Activated T-cell treated with anti-CD3 and anti-CD28 coated beads for 4 hours (primary cell): ENCODE measurements at places on chromosomes 5 and 9.

DNA sequence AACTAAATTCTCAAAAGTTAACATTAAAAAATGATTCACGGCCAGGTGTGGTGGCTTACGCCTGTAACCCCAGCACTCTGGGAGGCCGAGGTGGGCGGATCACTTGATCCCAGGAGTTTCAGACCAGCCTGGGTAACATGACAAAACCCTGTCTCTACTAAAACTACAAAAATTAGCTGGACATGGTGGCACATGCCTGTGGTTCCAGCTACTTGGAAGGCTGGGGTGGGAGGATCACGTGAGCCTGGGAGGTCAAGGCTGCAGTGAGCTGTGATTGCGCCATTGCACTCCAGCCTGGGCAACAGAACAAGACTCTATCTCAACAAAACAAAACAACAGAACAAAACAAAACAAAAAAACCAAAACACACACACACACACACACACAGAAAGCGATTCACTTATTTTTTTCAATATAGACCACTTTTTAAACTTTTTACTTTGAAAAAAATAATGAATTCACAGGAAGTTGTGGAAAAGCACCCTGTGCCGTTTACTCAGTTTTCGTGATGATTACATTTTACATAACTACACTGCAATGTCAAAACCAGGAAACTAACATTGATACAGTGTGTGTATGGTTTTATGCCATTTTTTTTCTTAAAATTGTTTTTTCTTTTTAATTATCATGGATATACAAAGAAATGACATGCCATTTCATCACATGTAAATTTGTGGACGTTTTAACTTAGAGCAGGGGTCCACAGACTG, 73.7 kb downstream of the TENT4A start:
- no peak for DNase-seq

DNA sequence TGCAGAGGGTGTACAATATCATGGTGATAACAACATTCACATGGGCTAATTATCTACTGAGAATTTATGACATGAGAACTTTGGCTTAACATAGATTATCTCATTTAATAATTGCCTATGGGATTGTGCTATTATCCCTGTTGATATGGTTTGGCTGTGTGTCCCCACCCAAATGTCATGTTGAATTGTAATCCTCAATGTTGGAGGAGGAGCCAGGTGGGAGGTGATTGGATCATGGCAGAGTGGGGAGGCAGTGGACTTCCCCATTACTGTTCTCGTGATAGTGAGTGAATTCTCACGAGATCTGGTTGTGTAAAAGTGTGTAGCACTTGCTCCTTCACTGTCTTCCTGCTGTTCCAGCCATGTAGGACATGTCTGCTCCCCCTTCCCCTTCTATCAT, 186.4 kb downstream of the TRIM32 start:
- DNase-seq, result no peak

- no peak for DNase-seq
These were observed 517.3 kb upstream of the RORB start for GRCh38 chr9:73979894-73980264.

DNA sequence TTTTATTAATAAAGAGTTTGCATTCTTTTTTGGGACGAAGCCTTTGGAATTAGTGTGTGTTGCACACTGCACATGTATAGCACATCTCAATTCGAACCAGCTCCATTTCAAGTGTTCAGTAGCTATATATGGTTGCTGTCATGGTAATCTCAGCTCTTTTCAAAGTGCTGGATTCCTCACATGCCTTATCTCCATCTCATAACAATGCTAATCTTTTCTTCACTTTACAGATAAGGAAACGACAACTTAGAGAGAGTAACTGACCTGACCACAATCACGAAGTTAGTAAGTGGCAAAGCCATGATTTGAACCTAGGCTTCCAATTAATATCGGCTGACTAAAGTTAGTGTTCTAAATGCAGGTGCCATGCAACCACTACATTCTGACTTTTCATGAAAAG, 204.8 kb upstream of the RASEF start:
- DNase-seq, result no peak

- DNase-seq, result no peak
These were observed 25.2 kb downstream of the NDUFS6 start for GRCh38 chr5:1826235-1826980.

DNA sequence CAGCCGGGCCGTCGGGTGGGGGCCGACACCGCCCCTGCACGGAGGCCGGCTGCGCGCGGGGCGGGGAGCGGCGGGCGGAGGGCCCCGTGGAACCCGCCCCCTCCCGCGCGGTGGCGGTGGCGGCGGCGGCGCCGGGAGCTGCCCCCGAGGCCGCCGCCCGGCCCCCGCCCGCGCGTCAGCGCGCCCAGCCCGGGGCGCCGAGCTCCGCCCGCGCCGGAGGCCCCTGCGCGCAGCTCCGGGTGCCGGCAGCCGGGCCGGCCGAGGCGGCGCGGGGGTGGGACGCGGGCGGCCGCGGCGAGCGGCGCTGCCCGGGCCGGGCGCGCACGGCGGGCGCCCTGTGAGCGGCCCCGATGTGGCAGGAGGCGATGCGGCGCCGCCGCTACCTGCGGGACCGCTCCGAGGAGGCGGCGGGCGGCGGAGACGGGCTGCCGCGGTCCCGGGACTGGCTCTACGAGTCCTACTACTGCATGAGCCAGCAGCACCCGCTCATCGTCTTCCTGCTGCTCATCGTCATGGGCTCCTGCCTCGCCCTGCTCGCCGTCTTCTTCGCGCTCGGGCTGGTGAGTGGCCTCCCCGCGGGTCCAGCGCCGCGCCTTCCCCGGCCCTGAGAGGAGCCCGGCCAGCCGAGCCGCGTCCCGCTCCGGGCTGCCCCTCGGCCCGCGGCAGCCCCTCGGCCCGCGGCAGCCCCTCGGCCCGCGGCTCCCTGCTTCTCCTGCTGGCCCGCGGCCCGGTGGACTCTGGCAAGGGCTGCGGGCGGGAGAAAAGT, at the start of gene ADCY2:
ADCY2 (plus strand) TSS at position 192 of the 766 bp plus-strand sequence; CDS start at position 351, 159 bp downstream.
- no peak for DNase-seq

- no peak for DNase-seq
These were observed 126.6 kb downstream of the BARX1 start for GRCh38 chr9:93828331-93829097.

- DNase-seq, result no peak
These were observed 1.5 kb downstream of the PLPPR1 start for GRCh38 chr9:101030086-101030391.

GRCh38 chr9:117104716-117105495, 310.0 kb downstream of the ASTN2 start:
- no peak for DNase-seq

DNA sequence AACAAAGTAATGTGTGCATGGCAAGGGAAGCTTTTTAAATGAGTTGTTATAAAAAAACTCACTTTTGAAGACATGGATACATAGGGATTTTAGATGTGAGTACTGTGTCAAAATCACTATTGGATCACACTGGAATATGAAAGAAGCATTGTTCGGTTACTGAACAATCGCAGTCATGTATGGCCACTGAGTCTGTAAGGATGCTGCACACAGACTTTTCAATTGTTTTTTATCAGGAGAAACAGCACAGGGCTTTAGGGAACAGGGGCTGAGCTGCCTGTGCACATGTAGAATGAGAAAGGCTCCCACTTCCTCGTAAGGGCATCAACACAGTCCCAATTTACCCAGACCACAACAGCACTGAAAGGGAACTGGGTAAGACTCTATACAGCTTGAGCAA, 1333.9 kb upstream of the DMAC1 start:
- no peak for DNase-seq

- DNase-seq, result no peak
These were observed 23.1 kb upstream of the RNF38 start for GRCh38 chr9:36423206-36423605.

DNA sequence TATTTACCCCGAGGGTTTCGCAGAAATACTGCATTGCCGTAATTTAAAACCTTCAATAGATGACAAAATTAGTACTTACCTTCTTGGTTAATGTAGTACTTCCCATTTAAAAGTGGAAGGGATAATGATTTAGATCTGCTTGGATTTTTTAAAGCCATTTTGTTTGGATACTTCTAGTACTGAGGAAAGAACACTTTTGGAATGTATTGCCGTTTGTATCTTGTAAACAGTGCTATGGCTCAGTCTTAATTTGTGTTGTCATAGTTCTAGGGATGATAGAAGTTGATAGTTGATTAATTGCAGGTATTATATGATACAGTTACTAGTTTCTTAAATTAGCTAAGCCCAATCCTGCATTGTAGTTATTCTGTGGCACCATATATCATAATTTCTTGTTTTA, 33.1 kb downstream of the TNPO1 start:
- no peak for DNase-seq

GRCh38 chr5:44665101-44665701, 143.5 kb upstream of the MRPS30 start:
- DNase-seq, result no peak

GRCh38 chr5:10401498-10401897, 40.2 kb upstream of the ROPN1L start:
- DNase-seq, result no peak

GRCh38 chr9:14344053-14344524, 30.1 kb upstream of the NFIB start:
- DNase-seq, result no peak

- no peak for DNase-seq
These were observed 14.1 kb downstream of the CAPSL start for GRCh38 chr5:35924122-35924949.

DNA sequence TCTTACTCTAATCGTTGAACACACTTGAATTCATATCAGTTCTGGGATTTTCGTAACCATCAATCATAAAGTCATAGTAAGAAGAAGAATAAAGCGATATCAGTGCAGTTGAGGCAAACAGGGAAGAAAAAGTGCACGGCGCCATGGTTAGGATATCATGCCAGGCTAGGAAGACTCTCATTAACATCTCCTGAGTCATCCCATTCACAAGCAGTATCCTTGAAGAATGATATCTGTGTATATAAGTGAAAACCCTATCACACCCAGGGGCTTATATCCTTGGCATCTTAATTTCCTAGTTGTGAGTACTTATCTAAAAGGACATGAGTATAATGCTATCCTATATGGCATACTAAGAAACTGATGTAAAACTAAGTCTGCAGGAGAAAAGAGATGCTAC, 38.6 kb downstream of the NFIB start:
- no peak for DNase-seq

DNA sequence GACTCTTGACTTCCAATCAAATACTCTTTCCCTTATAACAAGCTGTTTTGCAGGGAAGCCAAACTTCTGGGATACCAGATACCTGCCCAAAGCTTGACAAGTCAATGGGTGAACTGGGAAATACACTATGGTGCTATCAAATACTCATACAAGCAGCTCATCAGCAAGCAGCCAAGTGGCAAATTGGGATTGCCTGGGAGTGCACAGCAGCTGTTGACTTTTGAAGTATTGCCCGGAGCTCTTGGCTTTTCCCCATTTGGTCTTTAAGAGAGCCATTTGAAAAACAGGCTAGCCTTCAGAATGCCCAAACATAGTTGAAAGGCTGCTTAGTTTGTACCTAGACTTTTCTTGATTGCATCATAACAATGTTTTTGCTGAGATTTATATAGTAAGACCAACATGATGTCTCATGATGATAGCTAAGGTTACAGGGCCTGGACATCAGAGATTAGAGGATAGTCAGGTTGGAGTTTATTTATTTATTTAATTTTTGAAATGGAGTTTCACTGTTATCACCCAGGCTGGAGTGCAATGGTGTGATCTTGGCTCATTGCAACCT, 210.1 kb upstream of the ZNF608 start:
- DNase-seq, result no peak

DNA sequence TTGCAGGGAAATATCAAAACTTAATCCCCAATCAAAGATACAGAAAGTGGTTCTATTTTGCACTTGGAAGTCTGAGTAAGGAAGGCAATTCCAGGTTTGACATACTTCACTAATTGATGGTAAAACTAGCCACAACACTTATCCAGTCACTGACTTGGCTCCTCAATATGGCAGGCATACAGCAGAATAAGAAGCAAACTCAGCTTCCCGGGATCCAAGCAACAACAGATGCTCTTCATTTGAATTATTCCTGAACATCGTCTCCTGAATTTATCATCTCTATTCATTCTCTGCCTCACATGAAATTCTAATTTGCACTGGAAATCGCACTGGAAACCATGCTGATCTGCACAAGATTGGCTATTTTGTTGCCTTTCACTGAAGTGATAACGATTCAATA, 629.6 kb downstream of the PRELID2 start:
- no peak for DNase-seq

- no peak for DNase-seq
These were observed 595.4 kb upstream of the RIOK2 start for GRCh38 chr5:97778451-97778850.

DNA sequence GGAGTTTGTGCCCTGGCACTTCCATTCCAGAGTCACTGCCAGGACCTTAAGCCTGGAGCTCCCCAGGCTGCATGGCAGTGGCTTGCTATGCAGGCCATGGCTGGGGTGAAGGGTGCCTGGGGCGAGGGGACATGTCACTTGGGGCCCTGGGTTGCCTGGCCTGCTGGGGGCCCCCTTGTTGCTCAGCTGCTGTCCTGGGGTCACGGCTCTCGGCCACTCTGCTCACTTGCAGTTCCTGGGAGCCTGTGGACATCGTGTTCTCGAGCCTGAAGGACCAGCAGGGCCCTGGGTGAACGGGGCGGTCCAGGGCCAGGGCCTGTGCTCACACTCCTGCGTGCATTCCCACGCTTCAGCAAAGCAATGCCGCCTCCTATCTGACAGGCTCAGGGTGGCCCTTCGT, 14.5 kb upstream of the SLC2A6 start:
- no peak for DNase-seq

- DNase-seq, result no peak
These were observed 16.0 kb upstream of the ZBTB43 start for GRCh38 chr9:126788634-126789349.

GRCh38 chr5:98786191-98786853, 12.9 kb downstream of the RGMB start:
- no peak for DNase-seq

GRCh38 chr9:8940650-8941049, 1141.1 kb upstream of the DMAC1 start:
- no peak for DNase-seq

- no peak for DNase-seq
These were observed 45.3 kb downstream of the ICE1 start for GRCh38 chr5:5467737-5468136.

- no peak for DNase-seq
These were observed 22.5 kb downstream of the TPPP start for GRCh38 chr5:670396-671270.

DNA sequence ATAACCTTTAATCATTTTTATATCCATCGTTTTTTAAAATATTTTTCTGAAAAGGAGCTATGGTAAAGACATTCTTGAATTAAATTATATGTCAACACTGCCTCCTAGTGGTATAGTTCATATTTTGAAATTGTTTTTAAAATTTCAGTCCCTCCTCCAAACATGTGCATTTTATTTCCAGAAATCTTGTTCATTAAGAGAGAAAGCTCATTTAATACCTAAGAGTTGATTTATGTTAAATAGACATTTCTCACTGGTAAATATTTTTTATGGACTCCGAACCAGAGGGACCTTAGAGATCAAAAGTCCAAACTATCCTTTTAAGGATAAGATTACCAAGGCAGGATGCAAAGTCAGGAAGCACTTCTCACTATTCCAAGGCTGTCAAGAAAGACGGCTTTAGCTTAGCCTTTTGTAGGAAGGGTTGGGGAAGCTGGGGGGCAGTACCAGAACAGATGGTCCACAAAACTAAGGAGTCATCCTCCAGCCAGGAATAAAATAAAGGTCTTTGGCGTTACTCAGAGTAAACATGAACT, 21.6 kb downstream of the BHMT start:
- DNase-seq, result no peak
